ENCODE measurements at places on chromosomes 11 and 22. TPM values are rescaled to one million over a fixed set of nuclear protein-coding genes. Genes with fewer than 3 reads are reported as not detected.

DNA sequence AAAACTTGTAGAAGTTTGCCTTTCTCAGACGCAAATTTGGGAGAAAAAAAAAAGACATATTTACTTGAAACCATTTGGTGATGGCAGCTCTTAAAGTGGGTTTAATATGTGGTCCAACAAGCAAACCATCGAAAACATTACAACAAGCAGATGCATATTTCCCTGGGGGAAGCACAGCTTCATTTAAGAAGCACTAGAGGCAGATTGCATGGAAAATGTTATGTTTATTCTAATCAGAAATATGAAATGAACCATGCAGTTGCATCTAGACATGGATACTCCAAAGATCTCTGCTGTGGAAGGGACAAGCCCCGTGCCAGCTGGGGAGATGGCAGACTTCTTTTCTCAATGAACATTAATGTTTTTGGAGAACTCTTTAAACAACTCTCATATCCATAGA lies 57.4 kb upstream of the PARVA start:
- no peaks in the 10 kb centered on the region for H3K27me3 ChIP-seq
- peaks cover 11% of the 10 kb centered on the region for H3K4me1 ChIP-seq
- H3K4me3 ChIP-seq = no peak overlapping the region

- no peak overlapping the region for H3K4me3 ChIP-seq
- no peak for DNase-seq
- no peak overlapping the region for H3K27ac ChIP-seq
- H3K4me1 ChIP-seq = peaks cover 17% of the 10 kb centered on the region
- H3K27me3 ChIP-seq = peaks cover 5% of the 10 kb centered on the region
These were observed 31.0 kb upstream of the HSD17B12 start for GRCh38 chr11:43649501-43649900.

- no peaks in the 10 kb centered on the region for H3K27me3 ChIP-seq
- no peak for DNase-seq
- no peak overlapping the region for H3K27ac ChIP-seq
- no peaks in the 10 kb centered on the region for H3K4me1 ChIP-seq
These were observed 4.2 kb downstream of the MB start for GRCh38 chr22:35612903-35613302.

DNA sequence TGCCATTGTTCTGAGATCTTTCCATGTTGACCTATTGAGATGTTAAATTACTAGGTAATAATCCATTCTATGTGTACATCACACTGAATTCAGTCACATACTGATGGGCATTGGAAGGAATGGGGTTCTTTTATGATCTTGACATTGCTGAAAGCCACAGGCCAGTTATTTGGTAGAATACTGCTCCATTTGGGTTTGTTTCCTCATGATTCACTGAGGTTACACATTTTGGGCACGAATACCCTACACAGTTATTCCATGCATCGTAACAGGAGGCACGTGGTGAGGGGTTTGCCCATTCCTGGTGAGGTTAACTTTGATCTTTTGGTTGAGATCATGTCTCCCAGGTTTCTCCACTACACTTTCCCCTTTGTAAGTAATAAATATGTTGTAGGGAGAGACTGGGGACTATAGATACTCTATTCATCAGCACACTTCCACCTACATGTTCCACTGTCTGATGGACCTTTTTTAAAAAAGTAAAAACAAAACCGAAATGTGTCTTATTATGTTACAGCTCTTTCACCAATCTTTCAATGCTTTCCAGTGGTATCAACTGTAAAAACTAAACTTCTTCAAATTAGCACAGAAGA lies 12.0 kb upstream of the FOLR1 start:
- no peak overlapping the region for H3K27ac ChIP-seq
- no peak for DNase-seq
- no peaks in the 10 kb centered on the region for H3K36me3 ChIP-seq

DNA sequence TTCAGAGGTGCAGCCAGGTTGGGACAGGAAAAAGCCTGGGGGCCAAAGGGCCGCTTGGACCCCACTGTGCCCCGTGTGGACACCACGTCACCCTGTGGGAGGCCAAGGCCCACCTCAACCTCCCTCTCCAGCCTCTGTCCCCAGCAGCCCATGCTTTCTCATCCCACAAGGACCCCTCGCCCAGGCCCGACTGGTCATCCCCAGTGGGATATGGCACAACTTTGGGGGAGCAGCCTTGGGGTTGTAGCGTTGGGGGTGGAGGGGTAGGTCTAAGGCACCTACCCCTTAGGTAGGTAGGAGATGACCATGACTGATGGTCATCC lies 44.0 kb downstream of the IGF2 start:
- no peak overlapping the region for H3K4me3 ChIP-seq
- DNase-seq = no peak
- H3K4me1 ChIP-seq = peaks cover 6% of the 10 kb centered on the region
- H3K27ac ChIP-seq = no peak overlapping the region
- H3K27me3 ChIP-seq = no peaks in the 10 kb centered on the region

DNA sequence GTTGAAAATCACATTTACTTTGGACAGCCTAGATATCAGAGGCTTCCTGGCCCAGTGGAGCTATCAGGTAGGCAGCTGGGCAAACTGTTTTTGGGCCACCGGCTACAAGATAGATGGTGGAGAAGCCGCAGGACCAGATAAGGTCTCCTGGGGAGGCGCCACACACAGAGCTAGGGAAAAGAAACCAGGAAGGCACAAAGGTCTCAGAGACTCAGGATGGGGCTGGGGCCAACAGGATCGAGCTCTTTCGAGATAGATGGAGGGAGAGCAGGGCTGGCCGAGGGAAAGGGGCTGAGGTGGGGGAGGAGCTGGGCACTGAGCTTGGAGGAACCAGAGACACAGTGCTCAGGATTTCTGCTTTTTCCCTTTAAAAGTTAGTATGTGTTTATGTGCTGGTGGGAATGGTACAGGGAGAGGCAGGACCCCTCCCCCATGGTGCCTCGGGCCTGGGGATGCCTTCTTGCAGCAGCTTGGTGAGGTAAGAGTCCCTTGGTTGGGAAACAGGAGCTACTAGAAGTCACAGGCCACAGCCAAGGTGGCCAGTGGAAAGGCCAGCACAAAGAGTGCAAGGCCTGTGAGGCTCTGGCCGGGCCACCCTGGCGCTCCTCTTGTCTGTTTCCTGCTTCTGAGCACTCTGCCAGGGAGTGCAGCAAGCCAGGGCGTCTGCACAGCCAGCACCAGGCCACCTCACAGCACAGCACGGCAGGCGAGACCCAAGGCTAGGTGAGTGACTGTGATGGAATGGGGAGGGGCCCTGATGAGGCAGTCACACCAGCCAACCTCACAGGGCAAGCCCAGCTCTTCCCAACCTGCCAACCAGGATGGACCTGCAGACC lies 11.5 kb upstream of the NAP1L4 start:
- no peaks in the 10 kb centered on the region for H3K27me3 ChIP-seq
- DNase-seq = no peak
- no peak overlapping the region for H3K27ac ChIP-seq
- peaks cover 4% of the 10 kb centered on the region for H3K36me3 ChIP-seq
- H3K4me1 ChIP-seq = no peaks in the 10 kb centered on the region

DNA sequence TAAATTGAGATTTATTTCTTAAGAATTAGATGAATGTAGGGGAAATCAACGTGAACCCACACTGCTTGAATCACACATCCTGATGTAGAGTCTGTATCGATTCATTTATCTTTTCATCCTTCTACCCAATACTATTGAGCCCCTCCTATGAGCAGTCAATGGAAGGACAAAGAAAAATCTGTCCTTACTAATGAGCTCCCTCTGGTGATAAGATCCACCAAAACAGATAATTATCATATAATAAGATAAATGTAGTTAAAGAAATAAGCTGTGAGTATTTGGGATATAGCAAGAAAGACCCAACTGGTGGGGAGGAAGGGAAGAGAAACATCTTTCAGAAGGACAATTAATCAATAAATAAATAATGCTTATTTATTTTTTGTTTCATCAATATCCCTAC lies 385.1 kb upstream of the CCDC90B start:
- no peaks in the 10 kb centered on the region for H3K27me3 ChIP-seq
- no peaks in the 10 kb centered on the region for H3K4me1 ChIP-seq
- H3K36me3 ChIP-seq = no peaks in the 10 kb centered on the region

GRCh38 chr11:12264361-12264760 lies 113.0 kb upstream of the PARVA start:
- no peaks in the 10 kb centered on the region for H3K36me3 ChIP-seq
- no peak for DNase-seq
- no peak overlapping the region for H3K27ac ChIP-seq
- H3K4me1 ChIP-seq = no peaks in the 10 kb centered on the region
- no peaks in the 10 kb centered on the region for H3K27me3 ChIP-seq
- H3K4me3 ChIP-seq = no peak overlapping the region

The BEST1 gene
- 0.96 TPM for total RNA-seq
